Glutamatergic neuron (in vitro differentiated cells): ENCODE measurements at places on chromosomes 6 and 20. TPM values are rescaled to one million over a fixed set of nuclear protein-coding genes. Genes with fewer than 3 reads are reported as not detected.

The CLVS2 gene
- 18.6 TPM for total RNA-seq

The RNF217 gene
- total RNA-seq, result 5.9 TPM

The ANKRD6 gene
- 31.9 TPM for total RNA-seq

The MICAL1 gene
- 782 TPM for total RNA-seq

The PNPLA1 gene
- total RNA-seq, result not detected

The TMEM244 gene
- not detected for total RNA-seq

The MAFB gene
- total RNA-seq, result 4.6 TPM

The CCR6 gene
- not detected for total RNA-seq

The LRRN4 gene
- total RNA-seq, result not detected

The RAET1G gene
- total RNA-seq, result not detected

The CALHM6 gene
- not detected for total RNA-seq

The CRISP2 gene
- total RNA-seq, result not detected

The GTSF1L gene
- total RNA-seq, result not detected

The LY6G6D gene
- total RNA-seq, result not detected

The C6orf118 gene
- not detected for total RNA-seq

The ERVFRD-1 gene
- total RNA-seq, result not detected

The RBM24 gene
- 4.9 TPM for total RNA-seq

DNA sequence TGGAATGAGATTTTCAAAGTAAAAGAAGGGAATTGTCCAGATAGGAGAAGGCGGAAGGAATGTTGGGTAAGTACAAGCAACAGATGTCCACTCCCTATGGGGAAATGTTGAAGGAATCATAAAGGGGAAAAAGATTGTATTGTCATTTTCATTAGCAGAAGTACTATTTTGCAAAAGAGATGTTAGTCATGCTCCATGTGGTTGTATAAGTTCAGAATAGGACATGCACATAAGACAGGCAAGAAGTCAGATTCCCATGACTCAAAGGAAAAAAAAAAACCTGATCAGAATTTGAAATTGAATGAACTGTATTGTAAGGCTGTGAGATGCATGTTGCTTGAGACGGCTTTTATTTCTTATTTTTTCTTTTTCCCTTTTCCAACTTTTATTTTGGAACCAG lies 36.8 kb downstream of the GRM1 start:
- no peaks in the 10 kb centered on the region for H3K4me1 ChIP-seq
- no peaks in the 10 kb centered on the region for H3K27me3 ChIP-seq
- no peaks in the 10 kb centered on the region for H3K36me3 ChIP-seq

DNA sequence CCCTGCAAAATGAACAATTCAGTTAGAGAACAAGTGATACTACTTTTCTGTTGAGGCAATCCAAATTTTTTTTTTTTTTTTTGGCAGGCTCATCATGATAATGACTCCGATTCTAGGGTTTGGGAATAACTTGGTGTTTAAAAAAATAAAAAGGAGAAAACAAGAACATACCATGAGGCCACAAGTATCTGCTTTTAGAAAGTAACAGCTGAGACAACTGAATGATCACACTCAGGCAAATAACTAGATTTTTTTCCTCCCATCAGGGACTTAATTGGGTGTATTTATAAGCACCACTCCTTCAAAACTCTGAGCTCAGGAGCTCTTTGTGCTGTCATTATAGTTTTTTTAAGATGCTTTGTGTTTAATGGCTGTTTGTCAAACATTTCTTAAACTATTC lies 29.6 kb downstream of the PAK5 start:
- no peaks in the 10 kb centered on the region for H3K36me3 ChIP-seq
- H3K27me3 ChIP-seq, result no peaks in the 10 kb centered on the region
- peaks cover 5% of the 10 kb centered on the region for H3K4me1 ChIP-seq
- H3K27ac ChIP-seq, result no peak overlapping the region
- no peak overlapping the region for H3K4me3 ChIP-seq

DNA sequence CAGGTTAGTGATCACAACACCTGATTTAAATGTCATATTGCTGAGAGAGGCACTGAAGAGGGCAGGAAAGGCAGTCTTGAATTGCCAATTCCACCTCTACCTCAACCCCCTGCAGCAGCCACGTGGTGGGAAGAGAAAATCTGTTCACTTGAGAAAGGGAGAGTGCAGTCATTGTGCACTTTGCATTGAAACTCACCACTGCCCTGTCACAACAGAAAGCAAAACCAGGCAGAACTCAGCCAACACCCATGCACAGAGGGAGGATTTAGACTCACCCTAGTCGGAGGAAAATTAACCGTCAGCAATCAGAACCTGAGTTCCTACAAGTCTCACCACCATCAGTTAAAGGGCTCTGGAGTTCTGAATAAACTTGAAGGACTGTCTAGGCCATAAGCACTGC lies 1040.2 kb downstream of the HACE1 start:
- no peaks in the 10 kb centered on the region for H3K27me3 ChIP-seq
- no peak overlapping the region for H3K27ac ChIP-seq
- no peak for DNase-seq
- peaks cover 9% of the 10 kb centered on the region for H3K36me3 ChIP-seq
- H3K4me3 ChIP-seq, result no peak overlapping the region

GRCh38 chr6:90151576-90152422 lies 144.8 kb downstream of the BACH2 start:
- H3K4me1 ChIP-seq, result peaks cover 30% of the 10 kb centered on the region
- H3K4me3 ChIP-seq, result no peak overlapping the region
- H3K27me3 ChIP-seq, result no peaks in the 10 kb centered on the region
- no peak overlapping the region for H3K27ac ChIP-seq

DNA sequence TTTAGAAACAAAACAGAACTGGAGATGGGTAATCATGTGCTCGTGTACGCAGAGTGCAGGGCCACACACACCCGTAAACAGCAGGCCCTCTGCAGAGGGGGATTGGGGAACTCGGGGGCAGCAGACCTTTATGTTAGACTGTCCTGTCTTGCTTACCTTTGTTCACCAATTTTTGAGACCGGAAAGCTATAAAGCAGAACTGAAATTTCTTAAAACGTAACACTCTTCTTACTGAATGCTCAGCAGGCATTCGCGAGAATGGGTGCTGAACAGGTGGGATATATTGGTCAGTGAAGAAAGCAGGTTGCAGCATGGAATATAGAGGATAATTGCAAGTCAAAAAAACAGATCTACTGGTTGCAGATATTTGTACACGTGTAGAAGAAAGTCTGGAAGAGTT lies 211.1 kb downstream of the BMP7 start:
- H3K27me3 ChIP-seq, result no peaks in the 10 kb centered on the region
- peaks cover 5% of the 10 kb centered on the region for H3K4me1 ChIP-seq
- H3K27ac ChIP-seq, result no peak overlapping the region
- H3K36me3 ChIP-seq, result peaks cover 5% of the 10 kb centered on the region

GRCh38 chr6:24558516-24558915 lies 63.7 kb downstream of the ALDH5A1 start:
- peaks cover 5% of the 10 kb centered on the region for H3K36me3 ChIP-seq
- H3K4me3 ChIP-seq, result no peak overlapping the region
- no peak overlapping the region for H3K27ac ChIP-seq

- no peak overlapping the region for H3K4me3 ChIP-seq
- H3K27ac ChIP-seq, result no peak overlapping the region
- no peak for DNase-seq
- no peaks in the 10 kb centered on the region for H3K27me3 ChIP-seq
Measured at GRCh38 chr20:46557231-46557956, 6.9 kb upstream of the OCSTAMP start.

GRCh38 chr6:20271818-20272217 lies 59.5 kb upstream of the MBOAT1 start:
- H3K36me3 ChIP-seq, result no peaks in the 10 kb centered on the region
- no peaks in the 10 kb centered on the region for H3K4me1 ChIP-seq
- H3K27me3 ChIP-seq, result no peaks in the 10 kb centered on the region
- no peak overlapping the region for H3K4me3 ChIP-seq
- no peak overlapping the region for H3K27ac ChIP-seq

- no peak for DNase-seq
- no peak overlapping the region for H3K4me3 ChIP-seq
- no peak overlapping the region for H3K27ac ChIP-seq
- peaks cover 10% of the 10 kb centered on the region for H3K4me1 ChIP-seq
- peaks cover 12% of the 10 kb centered on the region for H3K27me3 ChIP-seq
Measured at GRCh38 chr6:18266523-18266912, 2.2 kb upstream of the DEK start.

GRCh38 chr6:45892196-45892595 lies 123.5 kb downstream of the CLIC5 start:
- no peak overlapping the region for H3K27ac ChIP-seq
- H3K27me3 ChIP-seq, result peaks cover 1% of the 10 kb centered on the region
- DNase-seq, result no peak
- no peak overlapping the region for H3K4me3 ChIP-seq

- peaks cover 8% of the 10 kb centered on the region for H3K4me1 ChIP-seq
- H3K4me3 ChIP-seq, result no peak overlapping the region
Measured at GRCh38 chr20:4135385-4136077, 120.2 kb upstream of the RNF24 start.

DNA sequence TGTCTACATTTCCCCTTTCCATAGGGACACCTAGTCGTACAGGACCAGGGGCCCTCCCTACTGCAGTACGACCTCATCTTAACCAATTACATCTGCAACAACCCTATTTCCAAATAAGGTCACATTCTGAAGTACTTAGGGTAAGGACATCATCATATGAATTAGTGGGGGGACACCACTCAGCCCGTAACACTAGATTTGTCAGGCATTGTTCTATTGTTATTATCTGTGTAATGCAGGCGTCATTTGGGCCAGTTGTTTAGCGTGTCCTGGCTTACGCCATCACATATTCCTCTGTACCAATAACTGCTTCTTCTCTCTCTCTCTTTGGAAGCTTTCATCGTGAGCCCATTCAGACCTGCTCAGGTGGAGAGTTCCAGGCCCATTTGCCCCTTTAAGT lies 89.3 kb downstream of the CAP2 start:
- no peaks in the 10 kb centered on the region for H3K36me3 ChIP-seq
- peaks cover 11% of the 10 kb centered on the region for H3K4me1 ChIP-seq
- no peaks in the 10 kb centered on the region for H3K27me3 ChIP-seq
- no peak for DNase-seq
- H3K27ac ChIP-seq, result no peak overlapping the region
- H3K4me3 ChIP-seq, result no peak overlapping the region

- no peaks in the 10 kb centered on the region for H3K4me1 ChIP-seq
- DNase-seq, result no peak
- no peak overlapping the region for H3K27ac ChIP-seq
- no peaks in the 10 kb centered on the region for H3K36me3 ChIP-seq
- H3K4me3 ChIP-seq, result no peak overlapping the region
Measured at GRCh38 chr6:11514672-11515071, 22.9 kb upstream of the TMEM170B start.

GRCh38 chr20:63005862-63006539 lies 763 bp downstream of the BHLHE23 start:
- peak; percentile 58 for DNase-seq
- H3K36me3 ChIP-seq, result peaks cover under 1% of the 10 kb centered on the region
- H3K27ac ChIP-seq, result peak overlapping the region; percentile 52

- no peak overlapping the region for H3K27ac ChIP-seq
- H3K36me3 ChIP-seq, result no peaks in the 10 kb centered on the region
- no peaks in the 10 kb centered on the region for H3K27me3 ChIP-seq
- no peak overlapping the region for H3K4me3 ChIP-seq
- no peak for DNase-seq
Measured at GRCh38 chr6:129209355-129209754, 326.4 kb downstream of the LAMA2 start.

DNA sequence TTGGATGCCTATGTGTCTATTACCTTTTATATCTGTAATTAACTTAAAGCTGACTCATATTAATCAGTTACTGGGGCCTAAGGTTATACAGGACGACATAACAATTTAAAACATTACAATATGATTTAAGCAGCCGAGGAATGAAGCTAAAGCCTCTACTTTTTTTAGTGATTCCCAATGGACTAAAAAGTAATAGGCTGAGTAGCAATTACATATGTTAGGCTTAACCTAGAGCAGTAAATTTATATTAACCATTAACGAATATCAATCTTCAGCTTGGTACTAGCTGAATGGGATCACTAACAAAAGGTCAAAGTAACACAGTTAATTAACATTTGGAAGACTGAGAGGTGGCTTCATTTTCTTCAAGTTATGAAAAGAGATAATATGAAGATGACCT lies 43.1 kb downstream of the STK38 start:
- no peak overlapping the region for H3K4me3 ChIP-seq
- H3K4me1 ChIP-seq, result peaks cover 5% of the 10 kb centered on the region
- H3K36me3 ChIP-seq, result peaks cover 3% of the 10 kb centered on the region
- DNase-seq, result no peak
- no peak overlapping the region for H3K27ac ChIP-seq

- no peak overlapping the region for H3K4me3 ChIP-seq
- no peaks in the 10 kb centered on the region for H3K36me3 ChIP-seq
- DNase-seq, result no peak
Measured at GRCh38 chr6:45772051-45772450, 243.6 kb downstream of the CLIC5 start.

DNA sequence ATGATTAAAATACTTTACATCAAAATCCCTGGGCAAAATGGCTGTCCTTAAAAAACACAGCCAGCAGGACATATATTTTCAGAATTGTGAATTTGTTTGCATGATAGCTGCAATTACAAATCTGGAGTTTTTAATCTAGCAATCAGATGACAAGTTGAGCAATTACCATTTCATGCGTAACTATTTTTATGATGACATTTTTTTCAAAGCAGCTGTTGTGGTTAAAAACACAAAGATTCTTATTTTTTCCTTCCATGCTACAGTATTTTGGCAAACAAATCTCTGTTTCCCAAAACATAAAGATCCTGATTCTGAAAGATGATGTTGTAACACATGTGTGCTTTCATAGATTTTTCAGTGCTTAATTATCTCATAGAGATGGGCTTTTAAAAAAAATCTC lies 90.2 kb downstream of the PHACTR1 start:
- no peaks in the 10 kb centered on the region for H3K36me3 ChIP-seq
- no peaks in the 10 kb centered on the region for H3K4me1 ChIP-seq
- no peaks in the 10 kb centered on the region for H3K27me3 ChIP-seq
- no peak for DNase-seq
- no peak overlapping the region for H3K27ac ChIP-seq

GRCh38 chr6:154157706-154158105 lies 118.7 kb downstream of the OPRM1 start:
- no peak overlapping the region for H3K27ac ChIP-seq
- H3K36me3 ChIP-seq, result no peaks in the 10 kb centered on the region
- H3K27me3 ChIP-seq, result peaks cover 2% of the 10 kb centered on the region
- no peak for DNase-seq

DNA sequence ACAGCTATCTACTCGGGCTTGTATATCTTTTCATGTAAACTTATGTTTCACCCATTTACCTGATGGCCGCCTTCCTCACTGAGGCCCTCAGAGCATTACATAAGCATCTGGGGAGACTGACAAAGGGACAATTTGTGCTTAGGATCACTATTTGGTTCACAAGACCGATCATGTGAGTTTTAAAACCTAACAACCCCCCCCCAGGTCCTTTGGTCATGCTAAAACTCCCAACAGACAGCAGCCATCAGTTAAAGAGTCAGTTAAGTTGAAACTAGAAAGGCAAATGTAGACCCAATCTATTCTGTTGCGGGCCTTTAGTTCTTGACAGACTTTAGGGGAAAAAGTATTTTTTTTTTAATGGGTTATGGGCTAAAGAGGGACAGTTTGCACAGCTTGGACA lies 205.0 kb upstream of the RNF24 start:
- no peak overlapping the region for H3K4me3 ChIP-seq
- H3K36me3 ChIP-seq, result no peaks in the 10 kb centered on the region
- no peak for DNase-seq
- H3K27me3 ChIP-seq, result peaks cover 8% of the 10 kb centered on the region

- H3K36me3 ChIP-seq, result no peaks in the 10 kb centered on the region
- H3K27ac ChIP-seq, result no peak overlapping the region
- no peak overlapping the region for H3K4me3 ChIP-seq
- H3K27me3 ChIP-seq, result no peaks in the 10 kb centered on the region
- no peaks in the 10 kb centered on the region for H3K4me1 ChIP-seq
- DNase-seq, result no peak
Measured at GRCh38 chr6:143752459-143752858, 74.7 kb downstream of the PHACTR2 start.
